IMR-90 (cell line): ENCODE measurements at places on chromosomes 1 and 21. TPM values are rescaled to one million over a fixed set of nuclear protein-coding genes. Genes with fewer than 3 reads are reported as not detected.
A peak's percentile ranks its signal among the peaks of the same experiment; 100 is the strongest.

DNA sequence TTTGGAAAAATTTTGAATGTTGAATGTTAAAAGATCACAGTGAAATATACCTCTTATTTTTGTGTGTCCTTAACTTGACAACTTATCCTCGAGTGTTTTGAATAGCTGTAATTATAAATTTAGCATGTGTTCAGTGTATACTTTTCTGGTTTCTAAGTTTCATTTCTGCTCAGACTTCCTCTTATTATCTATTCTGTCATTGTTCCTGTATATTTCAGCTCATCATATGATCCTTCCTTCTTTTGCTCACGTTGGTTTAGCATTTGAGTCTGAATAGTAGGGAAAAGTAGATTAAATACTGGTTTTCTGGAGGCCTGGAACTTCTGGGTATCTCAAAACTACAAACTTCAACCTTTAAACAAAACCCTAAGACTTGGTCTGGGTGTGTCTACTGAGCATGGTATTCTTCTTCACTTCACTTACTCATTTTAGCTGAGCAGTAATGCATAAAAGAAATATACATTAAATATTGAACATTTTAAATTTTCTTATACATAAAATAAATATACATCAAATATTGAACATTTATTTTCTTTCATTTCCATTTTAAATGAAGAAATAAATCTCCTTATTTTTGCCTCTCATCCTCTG is 3.3 kb upstream of the ATP6V1G3 start:
- no peak overlapping the region for H3K4me3 ChIP-seq
- H3K27ac ChIP-seq: no peak overlapping the region
- no peak for DNase-seq
- H3K4me1 ChIP-seq: no peaks in the 10 kb centered on the region

The SERTAD4 gene
- under 0.01 TPM in 2 replicates for total RNA-seq

The CCDC30 gene
- total RNA-seq: under 0.01 and 0.18 TPM in 2 replicates

DNA sequence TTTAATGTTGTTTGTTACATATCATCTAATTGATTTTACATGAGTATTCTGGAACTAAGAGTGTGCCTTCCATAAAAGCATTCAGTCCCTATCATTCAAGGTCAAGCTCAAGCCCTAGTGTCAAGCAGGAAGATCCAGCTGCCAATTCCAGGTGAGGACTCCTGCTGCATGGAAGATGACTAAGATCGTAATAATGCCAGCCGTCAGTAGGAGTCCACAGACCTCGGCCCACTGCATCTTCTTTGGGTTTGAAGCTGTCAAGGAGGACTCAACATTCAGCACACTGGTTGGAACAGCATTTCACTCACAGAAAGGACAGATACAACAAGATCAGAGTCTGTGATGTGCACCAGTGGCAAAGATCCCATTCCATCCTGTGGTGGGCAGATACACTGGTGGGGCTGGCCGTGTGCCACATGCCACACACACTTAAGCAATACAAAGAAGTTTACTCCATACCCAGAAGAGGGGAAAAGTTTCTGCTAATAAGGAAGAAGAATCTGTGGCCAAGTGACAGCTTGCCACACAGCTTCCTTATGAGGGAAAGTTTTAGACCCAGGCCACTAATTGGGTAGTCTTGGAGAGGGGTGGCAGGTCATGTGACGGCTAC is 160.4 kb downstream of the PIK3R3 start:
- H3K27me3 ChIP-seq: no peaks in the 10 kb centered on the region
- no peak overlapping the region for H3K4me3 ChIP-seq
- H3K27ac ChIP-seq: no peak overlapping the region
- no peak for DNase-seq
- peaks cover 2% of the 10 kb centered on the region; the same call in 1 of the 2 replicates for H3K4me1 ChIP-seq
- H3K36me3 ChIP-seq: peaks cover 7% of the 10 kb centered on the region; the same call in 1 of the 2 replicates

DNA sequence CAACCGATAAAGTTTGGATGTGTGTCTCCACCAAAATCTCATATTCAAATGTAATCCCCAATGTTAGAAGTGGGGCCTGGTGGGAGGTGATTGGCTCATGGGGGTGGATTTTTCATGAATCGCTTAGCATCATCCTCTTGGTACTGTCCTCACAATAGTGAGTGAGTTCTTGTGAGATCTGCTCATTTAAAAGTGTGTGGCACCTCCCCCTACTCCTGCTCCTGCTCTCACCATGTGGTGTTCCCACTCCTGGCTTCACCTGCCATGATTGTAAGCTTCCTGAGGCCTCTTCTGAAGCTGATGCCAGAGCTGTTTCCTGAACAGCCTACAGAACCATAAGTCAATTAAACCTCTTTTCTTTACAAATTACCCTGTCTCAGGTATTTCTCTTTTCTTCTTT is 28.2 kb upstream of the PRDX6 start:
- no peak overlapping the region for H3K4me3 ChIP-seq
- H3K4me1 ChIP-seq: peaks cover 9% of the 10 kb centered on the region
- no peak for DNase-seq

DNA sequence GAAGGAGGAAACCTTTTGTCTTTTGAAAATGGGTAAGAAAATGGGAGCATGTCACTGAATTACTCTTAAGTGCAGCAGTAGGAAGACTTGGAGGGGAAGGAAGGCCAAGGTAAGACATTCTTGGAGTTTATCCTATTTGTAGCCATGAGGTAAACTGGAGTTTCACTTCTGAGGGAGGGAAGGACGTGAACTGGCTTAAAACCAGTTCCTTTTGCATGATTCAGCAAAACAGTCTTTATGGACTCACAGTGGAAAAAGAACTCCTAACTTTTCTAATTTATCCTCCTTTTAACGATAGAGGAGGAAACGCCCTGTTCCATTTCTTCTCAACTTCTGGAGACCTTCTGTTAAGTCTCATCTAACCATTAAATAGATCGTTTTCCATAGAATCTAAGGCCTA is 2.5 kb downstream of the PRDX6 start:
- peaks cover 23% of the 10 kb centered on the region for H3K36me3 ChIP-seq
- H3K4me3 ChIP-seq: no peak overlapping the region
- H3K4me1 ChIP-seq: peaks cover 7% of the 10 kb centered on the region

DNA sequence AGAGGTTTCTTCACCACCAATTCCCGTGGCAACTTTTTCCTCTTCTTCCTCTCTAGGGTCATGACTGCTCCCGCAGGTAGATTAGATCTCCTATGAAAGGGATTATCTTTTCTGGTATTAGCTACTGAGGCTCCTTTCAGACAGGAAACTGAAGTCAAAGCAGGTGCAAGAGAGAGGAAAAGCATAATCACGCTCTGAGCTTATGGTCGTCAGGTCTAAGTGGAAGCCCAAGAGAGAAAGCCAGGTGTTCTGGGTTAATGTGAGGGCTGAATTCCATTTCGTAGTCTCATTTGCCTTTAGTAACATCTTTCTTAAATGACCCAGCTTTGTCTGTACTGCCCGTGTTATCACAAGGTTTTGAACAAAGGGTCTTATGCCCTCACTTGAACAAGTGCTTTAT is 8.3 kb upstream of the MAP3K21 start:
- DNase-seq: no peak
- H3K27me3 ChIP-seq: peaks cover 6% of the 10 kb centered on the region
- no peak overlapping the region for H3K4me3 ChIP-seq
- no peak overlapping the region for H3K27ac ChIP-seq

The AMY1A gene
- not detected in 2 replicates for total RNA-seq

GRCh38 chr1:220195701-220196100 is 76.6 kb downstream of the RAB3GAP2 start:
- H3K36me3 ChIP-seq: peaks cover 14% of the 10 kb centered on the region
- H3K4me3 ChIP-seq: no peak overlapping the region
- peaks cover 5% of the 10 kb centered on the region; the same call in 1 of the 2 replicates for H3K4me1 ChIP-seq

DNA sequence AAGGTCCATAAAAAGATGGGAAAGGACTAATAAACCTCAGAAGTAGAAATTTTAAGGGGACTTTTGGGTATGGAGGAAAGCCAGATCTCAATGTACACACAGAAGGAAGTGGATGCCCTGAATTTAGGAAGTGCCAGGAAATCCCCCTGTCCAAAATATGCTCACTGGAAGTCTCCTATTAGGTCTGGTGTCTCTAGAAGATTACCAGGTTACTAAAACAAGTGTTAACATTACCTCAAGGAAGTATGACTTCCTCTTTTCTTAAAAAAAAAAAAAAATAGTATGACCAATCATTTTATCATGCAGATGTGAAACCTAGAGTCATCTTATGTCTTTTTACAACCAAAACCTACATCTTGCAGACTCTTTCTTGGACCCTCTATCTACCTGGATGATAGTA is 30.7 kb downstream of the CD58 start:
- no peak overlapping the region for H3K27ac ChIP-seq
- no peaks in the 10 kb centered on the region for H3K36me3 ChIP-seq
- peaks cover 2% of the 10 kb centered on the region; the same call in 1 of the 2 replicates for H3K4me1 ChIP-seq
- no peak overlapping the region for H3K4me3 ChIP-seq

DNA sequence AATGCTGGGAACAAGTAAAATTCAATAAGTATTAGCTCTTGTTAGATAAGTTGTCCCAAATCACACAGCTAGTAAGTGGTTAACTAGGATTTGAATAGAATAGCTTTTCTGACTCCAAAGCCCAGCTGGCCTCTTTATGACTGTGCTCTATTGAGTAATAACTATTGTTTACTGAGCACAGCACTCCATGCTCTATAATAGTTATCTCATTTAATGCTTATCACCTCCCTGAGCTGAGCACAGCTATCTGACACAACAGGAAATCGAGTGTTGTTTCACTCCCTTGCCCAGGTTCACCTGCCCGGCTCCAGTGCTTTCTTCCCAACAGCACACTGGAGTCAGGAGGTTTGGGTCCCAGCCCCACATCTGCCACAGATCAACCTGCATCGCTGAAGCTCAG is 38.8 kb upstream of the STMN1 start:
- H3K27me3 ChIP-seq: no peaks in the 10 kb centered on the region
- no peak overlapping the region for H3K27ac ChIP-seq
- no peak overlapping the region for H3K4me3 ChIP-seq
- peak; percentile 55 for DNase-seq
